ENCODE measurements at places on chromosomes 12 and 14.

DNA sequence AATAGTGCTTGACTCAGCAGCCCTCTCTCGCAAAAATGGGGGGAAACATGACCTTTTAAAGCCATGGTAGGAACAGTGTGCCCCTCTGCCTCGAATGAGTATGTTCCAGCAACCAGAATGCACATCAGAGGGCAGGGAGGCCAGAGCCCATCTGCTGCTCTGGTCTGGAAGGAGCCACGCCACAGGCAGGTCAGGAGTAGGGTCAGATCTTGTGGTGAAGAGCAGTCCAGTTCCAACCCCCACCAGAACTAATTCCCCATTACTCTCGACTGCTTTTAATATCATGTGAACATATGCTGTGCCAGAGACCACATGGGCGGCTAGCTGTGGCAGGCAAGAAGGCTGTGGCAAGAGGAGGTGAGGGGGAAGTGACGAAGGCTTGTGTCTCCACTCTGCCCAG is 34.6 kb upstream of the TMX1 start:
- DNase-seq, result no peak

- no peak for DNase-seq
Observed at GRCh38 chr14:68440820-68441219, 352.0 kb downstream of the ZFP36L1 start.

DNA sequence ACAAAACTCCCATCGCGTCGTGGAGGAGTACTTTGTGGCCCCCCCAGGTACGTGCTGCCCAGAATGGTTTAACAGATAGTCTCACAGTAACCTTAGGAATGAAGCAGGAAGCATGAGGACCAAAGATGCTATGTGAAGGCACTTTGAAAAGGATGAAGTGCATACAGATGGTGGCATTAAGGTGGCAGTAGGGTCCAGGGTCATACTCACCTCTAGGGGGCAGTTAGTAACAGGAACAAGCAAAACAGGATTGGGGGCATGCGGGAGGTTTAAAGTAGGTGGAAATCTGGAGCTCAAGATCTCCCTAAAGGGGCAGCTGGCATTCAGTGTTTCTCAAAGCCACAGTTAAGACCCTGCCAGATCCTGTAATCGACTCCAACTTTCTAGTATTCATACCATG is 10.9 kb downstream of the GATC start:
- DNase-seq, result no peak

- DNase-seq, result no peak
Observed at GRCh38 chr12:116135209-116135930, 142.1 kb downstream of the MED13L start.

DNA sequence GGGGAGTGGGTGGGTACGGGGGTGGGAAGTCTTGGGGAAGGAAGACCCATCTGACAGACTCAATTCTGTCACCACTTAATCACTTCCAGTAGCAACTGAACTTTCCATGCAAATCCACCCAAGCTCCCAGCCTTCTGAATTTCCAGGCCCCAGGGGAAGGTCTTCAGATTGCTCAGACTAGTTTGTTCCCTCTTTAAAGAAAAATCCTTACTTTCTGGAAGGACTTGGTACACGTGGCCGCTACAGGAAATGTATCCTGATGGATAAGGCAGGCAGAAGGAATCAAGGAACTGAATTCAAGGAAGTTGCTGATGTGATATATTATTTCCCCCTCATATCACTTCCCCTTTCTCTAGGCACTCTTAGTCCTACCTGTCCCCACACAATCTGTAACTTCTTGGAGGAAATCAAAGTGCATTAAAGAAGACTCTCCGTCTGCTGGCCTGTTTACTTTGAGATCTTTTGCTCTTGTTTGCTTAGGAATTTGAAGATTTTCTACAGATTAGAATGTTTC is 6.4 kb downstream of the NFKBIA start:
- no peak for DNase-seq

DNA sequence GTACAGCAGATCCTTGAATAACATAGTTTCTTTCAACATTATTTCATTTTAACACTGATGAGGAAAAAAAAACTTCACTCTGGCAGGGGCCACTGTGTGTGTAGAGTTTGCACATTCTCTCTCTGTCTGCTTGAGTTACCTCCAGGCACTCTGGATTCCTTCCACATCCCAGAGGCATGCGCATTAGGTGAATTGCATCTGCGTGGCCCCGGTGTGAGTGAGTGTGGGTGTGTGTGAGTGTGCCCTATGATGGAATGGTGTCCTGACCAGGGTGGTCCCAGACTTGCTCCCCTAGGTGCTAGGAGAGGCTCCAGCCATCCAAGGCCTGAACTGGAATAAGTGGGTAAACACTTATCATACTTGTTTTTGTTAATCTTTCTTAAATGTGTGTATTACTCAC is 90.6 kb upstream of the LRIG3 start:
- no peak for DNase-seq

GRCh38 chr14:85293612-85294234 is 236.2 kb upstream of the FLRT2 start:
- no peak for DNase-seq

DNA sequence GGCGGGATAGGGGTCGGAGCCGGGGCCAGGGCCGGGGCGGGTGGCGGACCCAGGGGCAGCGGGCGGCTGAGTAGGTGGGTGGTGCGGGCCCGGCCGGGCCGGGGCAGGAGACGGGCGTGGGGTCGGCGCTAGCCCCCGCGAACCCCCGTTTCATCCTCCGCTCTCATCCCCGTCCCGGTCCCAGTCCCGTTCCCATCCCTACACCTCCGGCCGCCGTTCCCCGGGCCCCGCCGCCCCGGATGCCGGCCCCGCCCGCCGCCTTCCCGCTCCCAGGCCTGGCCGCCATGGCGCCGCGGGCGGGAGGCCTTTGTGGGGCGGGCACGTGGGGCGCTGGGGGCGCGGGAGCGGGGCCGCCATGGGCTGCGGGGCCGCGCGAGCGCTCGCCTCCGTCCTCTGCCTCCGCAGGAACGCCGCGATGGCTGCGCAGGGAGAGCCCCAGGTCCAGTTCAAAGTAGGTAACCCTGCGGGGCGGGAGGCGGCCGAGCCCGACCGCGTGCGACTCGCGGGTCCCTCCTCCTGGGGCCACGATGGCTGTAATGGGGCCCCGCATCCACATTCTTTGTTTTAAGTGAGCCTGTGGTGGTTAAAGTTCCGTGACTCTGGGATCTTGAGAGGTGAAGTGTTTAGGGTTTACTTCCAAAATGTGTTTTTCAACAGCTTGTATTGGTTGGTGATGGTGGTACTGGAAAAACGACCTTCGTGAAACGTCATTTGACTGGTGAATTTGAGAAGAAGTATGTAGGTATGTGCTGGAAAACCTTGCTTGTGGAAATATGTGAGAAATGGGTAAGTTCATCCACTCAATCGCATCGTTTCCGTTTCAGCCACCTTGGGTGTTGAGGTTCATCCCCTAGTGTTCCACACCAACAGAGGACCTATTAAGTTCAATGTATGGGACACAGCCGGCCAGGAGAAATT is 572 bp downstream of the RAN start:
- DNase-seq, result peak; percentile 16

- no peak for DNase-seq
Observed at GRCh38 chr12:91230841-91231240, 48.2 kb upstream of the DCN start.

DNA sequence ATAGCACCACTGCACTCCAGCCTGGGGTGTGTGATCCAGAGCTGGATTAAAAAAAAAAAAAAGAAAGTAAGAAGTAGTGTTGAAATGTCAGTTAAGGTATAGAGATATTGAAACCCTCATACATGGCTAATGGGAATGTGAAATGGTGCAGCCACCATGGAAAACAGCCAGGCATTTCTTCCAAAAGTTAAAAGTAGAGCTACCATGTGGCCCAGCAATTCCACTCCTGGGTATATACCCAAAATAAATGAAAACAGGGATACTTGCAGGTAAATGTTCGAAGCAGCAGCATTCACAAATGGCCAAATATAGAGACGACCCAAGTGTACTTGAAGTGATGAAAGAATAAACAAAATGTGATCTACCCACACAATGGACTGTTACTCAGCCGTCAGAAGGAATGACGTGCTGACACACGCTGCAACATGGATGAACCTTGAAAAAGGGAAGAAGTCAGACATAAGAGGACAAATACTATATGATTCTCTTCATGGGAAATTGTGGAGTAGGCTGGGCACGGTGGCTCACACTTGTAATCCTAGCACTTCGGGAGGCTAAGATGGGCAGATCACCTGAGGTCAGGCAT is 15.2 kb downstream of the IL31 start:
- DNase-seq, result no peak

DNA sequence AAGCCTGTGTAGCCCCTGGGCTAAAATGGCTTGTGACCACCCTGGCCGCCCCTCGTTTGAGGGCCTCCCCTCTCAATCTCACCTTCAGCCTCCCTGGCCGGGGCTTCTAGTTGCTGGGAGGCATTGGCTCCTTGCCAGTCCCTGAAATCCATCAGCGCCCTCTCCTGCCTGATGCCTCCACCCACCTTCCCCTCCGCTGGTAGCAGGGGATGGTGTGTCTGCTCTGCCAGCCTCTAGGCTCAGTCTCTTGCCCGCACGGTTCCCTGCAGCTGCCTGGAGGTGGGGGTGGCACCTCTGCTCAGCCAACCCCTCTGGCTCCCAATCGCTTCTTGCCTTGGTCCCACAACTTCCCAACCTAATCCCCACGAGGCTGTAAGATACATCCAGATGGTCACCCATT is 167.9 kb downstream of the PHETA1 start:
- no peak for DNase-seq

- no peak for DNase-seq
Observed at GRCh38 chr12:27057543-27057942, 24.8 kb downstream of the C12orf71 start.

- no peak for DNase-seq
Observed at GRCh38 chr12:39122562-39123204, 217.3 kb upstream of the CPNE8 start.

- peak; percentile 43 for DNase-seq
Observed at GRCh38 chr14:103292426-103293374, 41.3 kb upstream of the EIF5 start.

DNA sequence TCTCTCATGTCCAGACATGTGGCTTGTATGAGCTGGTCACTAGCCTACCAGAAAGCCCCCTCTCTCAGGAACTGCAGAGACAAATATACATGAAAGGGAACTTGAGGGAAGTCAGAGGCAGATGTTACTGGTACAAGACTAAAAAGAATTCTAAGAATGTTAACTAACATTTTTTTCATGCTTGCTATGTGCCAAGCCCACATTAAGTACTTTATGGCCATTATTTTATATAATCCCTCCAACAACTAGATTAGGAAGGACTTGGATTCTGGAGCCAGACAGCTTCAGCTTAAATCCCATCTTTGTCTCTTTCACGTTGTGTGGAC is 24.6 kb downstream of the TTC9 start:
- DNase-seq, result no peak

DNA sequence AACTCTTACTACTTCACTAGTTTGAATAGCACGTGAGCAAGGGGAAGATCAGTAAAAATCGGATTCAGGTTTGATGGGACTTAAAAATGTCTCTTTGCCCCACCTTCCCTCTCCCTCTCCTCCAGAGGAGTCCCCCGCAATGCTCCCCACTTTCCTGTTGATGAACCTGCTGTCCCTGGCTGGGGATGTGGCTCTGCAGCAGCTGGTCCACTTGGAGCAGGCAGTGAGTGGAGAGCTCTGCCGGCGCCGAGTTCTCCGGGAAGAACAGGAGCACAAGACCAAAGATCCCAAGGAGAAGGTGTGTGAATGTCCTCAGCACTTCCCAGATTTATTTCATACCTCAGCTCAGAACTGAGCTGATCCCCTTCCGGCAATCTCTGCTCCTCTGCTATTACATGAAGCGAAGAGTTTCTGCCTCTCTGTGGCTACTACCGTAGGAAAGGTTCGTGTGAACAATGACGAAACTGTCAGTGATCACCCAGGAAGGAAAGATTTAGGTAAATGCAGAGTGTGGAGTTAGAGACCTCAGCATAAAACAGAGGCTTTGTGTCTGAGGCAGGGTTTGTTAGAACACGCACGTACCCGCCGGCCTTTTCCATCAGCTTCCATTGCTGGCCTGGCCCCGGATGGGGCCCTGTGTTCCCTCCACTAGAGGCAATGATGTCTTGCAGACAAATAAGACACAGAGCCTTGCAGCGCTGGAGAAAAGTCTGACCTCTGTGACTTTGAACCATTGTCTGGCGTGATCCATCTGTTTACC is 7.4 kb upstream of the GAPDH start:
- no peak for DNase-seq

GRCh38 chr14:41973178-41973577 is 366.5 kb downstream of the LRFN5 start:
- DNase-seq, result no peak

GRCh38 chr14:22194664-22195063 is 394.4 kb downstream of the DAD1 start:
- DNase-seq, result no peak

DNA sequence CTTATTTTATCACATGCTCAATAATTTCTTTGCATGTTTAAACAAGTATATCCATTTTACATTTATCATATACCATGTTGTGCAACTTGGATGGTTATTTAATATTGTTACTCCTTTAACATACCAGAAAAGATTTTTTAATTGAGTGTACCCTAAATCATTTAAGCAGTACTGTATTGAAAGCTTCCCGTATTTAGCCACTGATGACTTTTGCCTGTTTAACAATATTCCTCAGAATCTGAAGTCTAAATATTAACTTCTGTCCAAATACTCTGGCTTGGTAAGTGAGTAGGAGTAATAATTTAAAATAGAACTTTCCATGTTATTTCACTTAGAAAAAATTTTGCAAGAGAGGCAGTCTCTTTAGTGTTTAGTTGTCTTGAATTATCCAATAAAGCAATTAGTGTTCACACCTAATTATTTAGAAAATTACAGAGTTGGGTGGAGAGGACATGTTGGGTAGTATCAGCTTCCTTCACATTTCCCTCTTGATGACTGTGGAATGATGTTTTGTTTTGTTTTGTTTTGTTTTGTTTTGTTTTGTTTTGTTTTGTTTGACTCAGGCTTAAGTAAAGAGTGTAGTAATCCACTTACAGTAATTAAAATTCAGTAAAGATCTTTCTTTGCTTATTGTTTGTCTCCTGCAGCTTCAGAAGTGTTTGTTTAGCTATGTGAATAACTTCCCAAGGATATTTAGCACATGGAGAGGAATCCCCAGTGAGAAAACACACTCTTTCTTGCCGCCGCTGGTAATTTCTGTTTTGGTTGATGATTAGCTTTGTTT is 59.5 kb downstream of the DAAM1 start:
- DNase-seq, result no peak

DNA sequence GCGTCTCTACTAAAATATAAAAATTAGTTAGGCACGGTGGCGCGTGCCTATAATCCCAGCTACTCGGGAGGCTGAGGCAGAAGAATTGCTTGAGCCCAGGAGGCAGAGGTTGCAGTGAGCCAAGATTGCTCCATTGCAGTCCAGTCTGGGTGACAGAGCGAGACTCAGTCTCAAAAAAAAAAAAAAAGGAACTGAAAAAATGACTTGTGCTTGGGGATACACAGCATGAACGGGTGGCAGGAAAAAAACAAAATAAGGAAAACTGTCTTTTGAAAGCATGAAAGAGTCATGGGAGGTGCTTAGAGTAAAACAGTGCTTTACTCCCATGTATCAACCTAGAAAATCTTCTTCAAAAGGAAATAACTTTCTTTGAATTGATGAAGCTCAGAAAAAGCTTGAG is 80.8 kb downstream of the TMTC1 start:
- no peak for DNase-seq

- peak; percentile 39 for DNase-seq
Observed at GRCh38 chr12:89863493-89863938, 154.9 kb upstream of the ATP2B1 start.

Measured in central memory CD8-positive, alpha-beta T cell (primary cell).